CD4-positive, alpha-beta T cell (primary cell): ENCODE measurements at places on chromosomes 13 and 19. TPM values are rescaled to one million over a fixed set of nuclear protein-coding genes. Genes with fewer than 3 reads are reported as not detected.
A peak's percentile ranks its signal among the peaks of the same experiment; 100 is the strongest.

The ZNF865 gene
- 12.0 TPM for total RNA-seq

The NKPD1 gene
- total RNA-seq = 0.91 TPM

The SIGLEC9 gene
- total RNA-seq = 0.59 TPM

The OR10H1 gene
- 0.08 TPM for total RNA-seq

The GFY gene
- not detected for total RNA-seq

The POSTN gene
- total RNA-seq = not detected

The KCTD15 gene
- total RNA-seq = 3.9 TPM

The CD320 gene
- total RNA-seq = 17.6 TPM

The CELF5 gene
- total RNA-seq = 0.36 TPM

- peaks cover 73% of the 10 kb centered on the region for H3K36me3 ChIP-seq
- H3K4me1 ChIP-seq = no peaks in the 10 kb centered on the region
- H3K4me3 ChIP-seq = no peak overlapping the region
- H3K27me3 ChIP-seq = no peaks in the 10 kb centered on the region
Observed at GRCh38 chr13:50936679-50937078, 27.1 kb downstream of the RNASEH2B start.

GRCh38 chr13:47932950-47933923 lies 67.8 kb downstream of the SUCLA2 start:
- no peak overlapping the region for H3K27ac ChIP-seq
- no peaks in the 10 kb centered on the region for H3K27me3 ChIP-seq
- no peaks in the 10 kb centered on the region for H3K4me1 ChIP-seq
- H3K36me3 ChIP-seq = no peaks in the 10 kb centered on the region
- H3K4me3 ChIP-seq = no peak overlapping the region

DNA sequence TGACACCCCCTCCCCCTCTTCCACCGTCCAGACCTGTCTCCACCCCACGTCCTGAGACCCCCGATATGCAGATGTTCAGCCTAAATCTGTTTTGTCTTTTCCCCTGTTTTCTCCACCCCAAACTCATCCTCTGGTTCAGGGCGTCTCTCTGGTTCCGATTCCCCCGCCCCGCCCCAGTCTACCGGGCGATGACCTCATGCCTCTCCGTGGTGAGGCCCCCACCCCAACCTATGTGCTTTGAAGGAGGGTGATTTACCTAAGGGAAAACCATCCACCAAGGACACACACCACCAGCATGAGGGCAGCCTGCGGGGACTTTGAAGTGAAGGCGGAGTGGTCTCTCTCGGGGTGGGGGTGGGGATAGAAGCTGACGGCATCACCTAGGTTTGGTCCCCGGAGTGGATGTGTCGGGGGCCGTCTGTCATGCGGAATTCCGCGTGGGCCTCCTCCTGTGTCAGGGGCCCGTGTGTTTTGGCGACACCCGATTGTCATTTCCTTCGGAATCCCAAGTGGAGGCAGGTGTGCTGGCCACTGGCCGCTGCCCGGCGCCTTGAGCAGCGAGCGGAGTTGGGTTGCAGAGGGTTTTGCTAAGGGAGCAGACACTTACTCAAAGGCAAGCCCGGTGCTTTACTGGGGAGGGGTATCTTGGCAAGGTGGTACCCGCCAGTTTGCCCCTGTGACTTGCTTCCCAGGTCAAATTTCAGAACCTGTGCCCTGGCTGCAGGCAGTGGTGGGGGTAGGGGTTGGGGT lies 1.4 kb downstream of the FZR1 start:
- peaks cover 34% of the 10 kb centered on the region for H3K36me3 ChIP-seq
- H3K27me3 ChIP-seq = no peaks in the 10 kb centered on the region
- peak; percentile 73 for DNase-seq
- H3K27ac ChIP-seq = no peak overlapping the region

GRCh38 chr19:12774588-12775555 lies at the start of gene HOOK2:
Gene HOOK2 (minus strand): TSS chr19:12775552. CDS start chr19:12775449, 103 bp downstream.
- no peak for DNase-seq
- peaks cover 54% of the 10 kb centered on the region for H3K4me1 ChIP-seq
- no peaks in the 10 kb centered on the region for H3K36me3 ChIP-seq
- peak within 1 kb of the TSS; percentile 63 for H3K27ac ChIP-seq
- H3K27me3 ChIP-seq = no peaks in the 10 kb centered on the region

GRCh38 chr19:45889210-45889885 lies 3.4 kb upstream of the IRF2BP1 start:
- no peak for DNase-seq
- no peak overlapping the region for H3K4me3 ChIP-seq
- peaks cover 1% of the 10 kb centered on the region for H3K36me3 ChIP-seq

- H3K27me3 ChIP-seq = no peaks in the 10 kb centered on the region
- no peak for DNase-seq
- peaks cover 18% of the 10 kb centered on the region for H3K4me1 ChIP-seq
- peaks cover 15% of the 10 kb centered on the region for H3K36me3 ChIP-seq
Observed at GRCh38 chr19:57389194-57389729, 392 bp upstream of the ZNF548 start.

- H3K4me1 ChIP-seq = no peaks in the 10 kb centered on the region
- no peak overlapping the region for H3K27ac ChIP-seq
- H3K4me3 ChIP-seq = no peak overlapping the region
- H3K27me3 ChIP-seq = no peaks in the 10 kb centered on the region
Observed at GRCh38 chr13:50140153-50140552, 124.9 kb downstream of the KCNRG start.

- H3K36me3 ChIP-seq = no peaks in the 10 kb centered on the region
- H3K4me3 ChIP-seq = no peak overlapping the region
- H3K27ac ChIP-seq = no peak overlapping the region
- no peak for DNase-seq
Observed at GRCh38 chr13:103876571-103876970, 810.4 kb upstream of the SLC10A2 start.

- H3K4me1 ChIP-seq = no peaks in the 10 kb centered on the region
- H3K27me3 ChIP-seq = no peaks in the 10 kb centered on the region
- H3K4me3 ChIP-seq = no peak overlapping the region
- DNase-seq = no peak
- H3K27ac ChIP-seq = no peak overlapping the region
Observed at GRCh38 chr13:36639610-36640009, 34.2 kb upstream of the SERTM1 start.

- H3K36me3 ChIP-seq = peaks cover 62% of the 10 kb centered on the region
- H3K4me1 ChIP-seq = peaks cover 63% of the 10 kb centered on the region
- DNase-seq = peak; percentile 88
- no peaks in the 10 kb centered on the region for H3K27me3 ChIP-seq
- H3K27ac ChIP-seq = no peak overlapping the region
- no peak overlapping the region for H3K4me3 ChIP-seq
Observed at GRCh38 chr19:39328046-39328705, 7.5 kb upstream of the LRFN1 start.

DNA sequence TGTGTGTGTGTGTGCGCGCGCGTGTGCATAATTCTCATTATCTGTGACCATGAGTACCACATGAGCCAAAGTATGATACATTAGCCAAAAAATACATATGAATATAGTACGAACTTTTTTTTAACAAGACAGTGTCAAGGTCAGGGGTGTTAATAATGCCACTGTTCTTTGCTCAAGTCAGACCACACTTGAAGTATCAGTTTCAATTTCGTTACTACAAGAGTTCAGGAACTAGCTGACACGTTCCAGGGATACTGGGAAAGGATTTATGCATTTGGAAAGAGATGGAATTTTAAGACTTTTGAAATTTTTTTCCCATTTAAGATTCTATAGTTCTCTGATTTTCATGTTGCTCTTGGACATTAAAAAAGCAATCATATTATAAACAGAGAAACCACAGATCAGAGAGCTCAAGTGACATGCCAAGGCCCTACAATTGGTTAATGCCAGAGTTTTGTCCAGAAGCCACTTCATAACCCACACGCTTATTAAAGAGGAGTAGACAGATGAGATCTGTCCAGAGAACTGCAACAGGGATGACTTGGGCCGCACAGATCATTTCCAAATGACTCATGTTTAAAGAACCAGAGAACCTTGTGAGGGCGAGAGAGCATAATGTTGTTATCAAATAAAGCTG lies 718.8 kb upstream of the SGCG start:
- H3K4me1 ChIP-seq = no peaks in the 10 kb centered on the region
- no peak overlapping the region for H3K4me3 ChIP-seq
- no peaks in the 10 kb centered on the region for H3K27me3 ChIP-seq

GRCh38 chr19:58498316-58499020 lies 13.3 kb downstream of the SLC27A5 start:
- no peaks in the 10 kb centered on the region for H3K36me3 ChIP-seq
- peaks cover 25% of the 10 kb centered on the region for H3K4me1 ChIP-seq
- H3K27me3 ChIP-seq = no peaks in the 10 kb centered on the region
- no peak overlapping the region for H3K27ac ChIP-seq
- no peak for DNase-seq
- H3K4me3 ChIP-seq = peak overlapping the region; percentile 57

- H3K27ac ChIP-seq = no peak overlapping the region
- DNase-seq = no peak
- H3K27me3 ChIP-seq = no peaks in the 10 kb centered on the region
- H3K4me3 ChIP-seq = no peak overlapping the region
Observed at GRCh38 chr13:39034085-39034484, 3.8 kb downstream of the PROSER1 start.

DNA sequence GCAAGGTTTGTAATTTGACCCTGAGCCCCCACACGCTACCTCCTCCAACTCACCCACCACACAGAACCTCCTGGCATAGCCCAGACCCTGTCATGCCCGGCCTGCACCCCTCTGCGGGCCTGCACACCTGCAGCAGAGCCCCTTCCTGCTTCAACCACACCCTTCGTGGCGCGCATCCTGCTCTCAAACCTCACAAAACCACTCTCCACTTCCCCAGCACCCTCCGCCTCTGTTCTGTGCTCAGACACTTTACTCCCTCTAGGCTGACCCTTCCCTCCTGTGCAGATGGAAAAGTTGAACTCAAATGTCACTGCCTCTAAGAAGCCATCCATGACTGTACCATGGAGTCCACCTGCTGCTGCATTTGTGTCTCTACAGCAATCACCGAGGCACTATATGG lies 28.5 kb downstream of the FAAP24 start:
- DNase-seq = peak; percentile 43
- peaks cover 18% of the 10 kb centered on the region for H3K4me1 ChIP-seq
- H3K36me3 ChIP-seq = no peaks in the 10 kb centered on the region
- H3K4me3 ChIP-seq = no peak overlapping the region
- H3K27me3 ChIP-seq = no peaks in the 10 kb centered on the region

DNA sequence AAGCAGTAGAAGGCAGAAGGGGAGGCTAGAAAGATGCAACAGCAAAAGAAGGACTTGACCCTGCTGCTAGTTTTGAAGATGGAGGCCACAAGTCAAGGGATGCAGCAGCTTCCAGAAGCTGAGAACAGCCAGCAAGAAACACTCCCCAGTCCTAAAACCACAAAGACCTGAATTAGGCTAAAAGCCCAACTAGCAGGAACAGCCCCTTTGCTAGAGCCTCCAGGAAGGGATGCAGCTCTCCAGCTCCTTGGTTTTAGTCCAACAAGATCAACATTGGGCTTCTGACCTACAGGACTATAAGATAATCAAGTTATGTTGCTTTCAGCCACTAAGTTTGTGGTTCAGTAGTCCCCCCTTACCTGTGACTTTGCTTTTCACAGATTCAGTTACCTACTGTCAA lies 10.5 kb upstream of the LATS2 start:
- DNase-seq = no peak
- peaks cover 16% of the 10 kb centered on the region for H3K4me1 ChIP-seq
- no peaks in the 10 kb centered on the region for H3K27me3 ChIP-seq
- no peak overlapping the region for H3K4me3 ChIP-seq
- H3K27ac ChIP-seq = no peak overlapping the region

DNA sequence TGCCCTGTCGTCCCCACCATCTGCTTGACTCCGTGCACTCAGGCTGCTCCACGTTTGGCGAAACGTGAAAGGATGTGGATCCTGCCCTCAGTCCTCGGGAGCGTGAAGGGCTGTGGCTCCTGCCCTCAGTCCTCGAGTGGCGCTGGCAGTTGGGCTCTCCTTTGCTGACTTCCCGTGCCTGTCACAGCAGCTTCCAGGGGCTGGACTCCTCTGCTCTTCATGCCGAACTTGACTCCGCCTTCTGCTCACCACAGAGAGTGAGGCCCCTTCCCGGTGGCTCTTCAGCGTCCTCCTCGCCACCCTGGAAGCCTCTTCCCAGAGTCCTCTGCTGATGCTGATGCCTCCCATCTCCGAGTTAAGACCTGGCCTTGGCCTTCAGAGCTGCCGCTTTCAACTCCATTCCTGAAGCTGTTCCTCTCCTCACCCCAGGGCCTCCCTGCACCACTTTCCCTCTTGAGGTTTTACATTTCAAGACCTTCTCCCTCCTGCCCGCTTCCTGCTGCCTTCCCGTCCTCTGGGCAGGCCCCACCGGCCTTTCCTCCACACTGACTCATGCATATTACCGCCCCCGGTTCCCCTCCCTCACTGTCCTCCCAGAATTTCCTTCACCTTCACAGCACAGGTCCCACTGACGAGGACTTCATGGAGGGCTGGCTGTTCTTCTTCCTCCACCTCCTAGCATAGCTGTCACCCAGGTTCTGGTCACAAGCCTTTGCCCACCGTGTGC lies 111.7 kb downstream of the SHISA2 start:
- no peaks in the 10 kb centered on the region for H3K36me3 ChIP-seq
- no peak overlapping the region for H3K27ac ChIP-seq
- DNase-seq = no peak
- H3K27me3 ChIP-seq = no peaks in the 10 kb centered on the region
- no peaks in the 10 kb centered on the region for H3K4me1 ChIP-seq

DNA sequence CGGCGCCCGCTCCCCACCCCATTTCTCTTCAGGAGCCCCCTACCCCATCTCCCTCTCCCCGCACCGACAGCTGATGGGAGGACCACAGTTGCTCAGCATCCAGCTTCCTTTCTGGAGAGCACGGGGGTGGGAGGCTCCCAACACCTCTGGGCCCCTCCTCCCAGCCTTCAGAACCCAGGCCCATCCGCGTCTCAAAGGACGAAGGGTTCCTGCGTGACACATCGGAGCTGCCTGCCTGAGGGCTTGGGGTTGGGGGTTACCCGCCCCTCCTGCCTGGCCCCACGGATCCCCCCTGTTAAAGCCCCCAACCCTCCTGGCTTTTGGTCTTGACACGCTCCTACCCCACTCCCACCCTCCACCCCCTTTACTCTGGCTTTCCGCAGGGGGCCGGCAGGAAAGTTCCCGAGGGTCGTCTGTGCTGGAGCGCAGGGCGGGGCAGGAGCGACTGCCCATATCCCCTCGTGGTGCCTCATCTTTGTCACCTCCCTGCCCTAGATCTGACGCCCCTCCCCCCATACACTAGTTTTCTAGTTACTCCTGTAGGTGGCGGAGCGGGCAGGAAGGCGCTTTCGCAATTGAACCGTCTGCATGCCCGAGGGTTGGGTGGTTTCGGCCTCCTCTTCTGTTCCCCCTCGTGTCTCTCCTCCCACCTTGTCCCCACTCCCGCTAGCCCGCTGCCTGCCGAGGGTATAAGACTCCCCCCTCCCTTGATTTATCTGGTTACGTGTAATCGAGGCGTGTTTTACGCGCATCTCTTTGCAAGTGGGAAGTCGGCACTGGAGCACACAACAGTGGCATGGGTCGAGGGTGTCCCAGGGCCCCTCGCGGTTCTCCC lies 924 bp downstream of the TRAPPC5 start:
- peak overlapping the region; percentile 72 for H3K27ac ChIP-seq
- DNase-seq = peak; percentile 81
- H3K4me1 ChIP-seq = peaks cover 50% of the 10 kb centered on the region
- peaks cover 4% of the 10 kb centered on the region for H3K27me3 ChIP-seq
- H3K36me3 ChIP-seq = peaks cover 16% of the 10 kb centered on the region
- peak overlapping the region; percentile 100 for H3K4me3 ChIP-seq

GRCh38 chr19:18496167-18496979 lies 25.5 kb downstream of the ELL start:
- H3K4me3 ChIP-seq = peak overlapping the region; percentile 17
- H3K27ac ChIP-seq = peak overlapping the region; percentile 77
- H3K4me1 ChIP-seq = peaks cover 100% of the 10 kb centered on the region
- H3K27me3 ChIP-seq = no peaks in the 10 kb centered on the region
- DNase-seq = peak; percentile 30

- H3K4me3 ChIP-seq = no peak overlapping the region
- no peak for DNase-seq
- no peak overlapping the region for H3K27ac ChIP-seq
- no peaks in the 10 kb centered on the region for H3K36me3 ChIP-seq
Observed at GRCh38 chr13:105971738-105972137, 563.7 kb downstream of the EFNB2 start.
